ENCODE measurements at places on chromosomes 16 and 17.

DNA sequence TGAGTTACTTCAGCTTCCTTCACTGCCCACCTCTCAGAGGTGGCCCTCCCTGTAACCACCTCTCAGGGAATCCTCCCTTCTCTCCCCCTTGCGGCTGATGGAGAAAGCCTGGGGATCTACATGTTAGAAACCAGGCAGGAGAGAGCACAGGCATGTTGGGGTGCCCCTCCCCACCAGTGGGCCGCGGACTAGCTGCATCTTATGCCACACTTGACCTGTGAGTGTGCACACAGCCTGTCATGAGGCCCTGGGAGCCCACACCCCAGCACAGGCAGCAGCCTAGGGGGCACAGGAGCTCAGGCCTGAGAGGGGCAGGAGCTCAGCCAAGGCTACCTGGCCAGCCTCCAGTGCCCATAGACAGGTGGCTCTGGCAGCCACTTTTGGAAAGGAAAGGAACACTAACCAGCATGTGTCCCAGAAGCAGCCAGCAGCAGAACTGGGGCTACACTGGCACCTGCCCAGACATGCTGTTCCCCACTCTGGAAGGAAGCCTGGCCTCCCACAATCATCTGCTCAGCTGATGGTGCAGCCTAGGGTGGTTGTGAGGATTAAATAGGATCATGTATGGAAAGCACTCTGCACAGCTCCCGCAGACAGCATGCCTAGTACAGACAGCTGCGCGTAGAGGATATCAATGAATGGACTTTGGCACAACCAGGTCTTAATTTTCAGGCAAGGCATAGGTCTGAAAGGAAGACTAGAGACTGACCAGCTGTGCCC is 60.5 kb downstream of the TMEM132E start:
- DNase-seq: no peak

- no peak for DNase-seq
Measured at GRCh38 chr16:69503244-69503643, 62.5 kb upstream of the NFAT5 start.

DNA sequence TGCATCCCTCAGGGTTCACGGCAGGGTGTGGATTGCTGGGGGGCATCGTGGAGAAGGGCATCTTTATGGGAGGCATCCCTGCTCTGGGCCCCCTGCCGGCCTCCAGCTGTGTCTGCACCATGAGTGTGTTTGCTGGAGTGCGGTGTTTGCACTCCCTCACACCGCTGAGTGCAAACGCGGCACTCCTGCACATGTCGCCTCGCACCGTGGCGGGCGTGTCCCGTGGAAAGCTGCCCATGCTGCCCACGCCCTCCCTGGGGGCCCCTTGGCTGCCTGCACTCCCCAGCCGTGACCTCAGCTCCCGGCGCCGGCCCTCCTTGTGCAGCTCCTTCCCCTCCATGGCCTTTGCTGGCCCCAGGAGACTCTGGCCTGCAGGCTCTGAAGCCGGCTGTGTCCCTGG is 74.6 kb upstream of the ZNF750 start:
- DNase-seq: no peak

DNA sequence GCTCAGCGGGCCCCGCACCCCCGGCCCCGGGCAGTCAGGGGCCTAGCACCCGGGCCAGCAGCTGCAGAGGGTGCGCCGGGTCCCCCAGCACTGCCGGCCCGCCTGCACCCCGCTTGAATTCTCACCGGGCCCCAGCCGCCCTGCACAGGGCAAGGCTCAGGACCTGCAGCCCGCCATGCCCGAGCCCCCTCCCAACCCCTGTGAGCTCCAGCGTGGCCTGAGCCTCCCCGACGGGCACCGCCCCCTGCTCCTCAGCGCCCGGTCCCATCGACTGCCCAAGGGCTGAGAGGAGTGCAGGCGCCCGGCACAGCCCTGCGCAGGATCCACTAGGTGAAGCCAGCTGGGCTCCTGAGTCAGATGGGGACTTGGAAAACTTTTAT is 1.7 kb upstream of the BRCA1 start:
- DNase-seq: no peak

GRCh38 chr16:4931381-4931780 is 5.6 kb downstream of the PPL start:
- no peak for DNase-seq

DNA sequence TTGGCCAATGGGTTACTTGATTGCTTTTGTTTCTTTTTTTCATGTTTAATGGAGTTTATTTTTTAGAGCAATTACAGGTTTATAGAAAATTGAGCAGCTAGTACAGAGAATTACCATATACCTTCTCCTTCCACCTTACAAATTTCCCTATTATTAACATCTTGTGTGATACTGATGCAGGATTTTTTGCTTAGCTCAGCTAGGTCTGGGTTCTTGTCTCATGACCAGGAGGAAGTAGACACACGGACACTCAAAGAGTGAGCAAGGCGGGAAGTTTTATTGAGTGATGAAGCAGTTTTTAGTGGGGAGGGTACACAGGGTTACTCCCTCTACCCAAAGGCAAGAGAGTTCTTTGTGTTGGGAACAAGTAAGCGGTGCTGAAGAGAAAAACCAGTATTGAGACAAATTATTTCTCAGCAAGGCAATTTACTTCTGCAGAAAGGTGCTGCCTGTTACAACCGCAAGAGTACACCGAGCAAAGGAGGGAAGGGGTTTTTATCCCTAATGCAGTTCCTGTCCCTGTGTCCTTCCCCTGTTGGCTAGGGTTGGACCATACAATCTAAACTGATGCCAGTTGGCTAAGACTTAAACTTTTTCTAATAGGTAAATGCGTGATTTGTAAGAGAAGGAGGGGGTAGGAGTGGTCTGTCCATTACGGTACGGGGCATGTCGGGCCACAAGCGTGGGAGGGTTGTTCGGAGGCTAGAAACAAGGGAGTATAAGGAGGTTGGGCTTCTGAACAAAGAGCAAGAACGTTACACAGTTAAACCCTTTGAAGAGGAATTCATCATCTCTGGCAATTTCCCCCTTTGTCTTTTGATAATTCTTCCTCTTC is 26.9 kb downstream of the SEC14L1 start:
- no peak for DNase-seq

DNA sequence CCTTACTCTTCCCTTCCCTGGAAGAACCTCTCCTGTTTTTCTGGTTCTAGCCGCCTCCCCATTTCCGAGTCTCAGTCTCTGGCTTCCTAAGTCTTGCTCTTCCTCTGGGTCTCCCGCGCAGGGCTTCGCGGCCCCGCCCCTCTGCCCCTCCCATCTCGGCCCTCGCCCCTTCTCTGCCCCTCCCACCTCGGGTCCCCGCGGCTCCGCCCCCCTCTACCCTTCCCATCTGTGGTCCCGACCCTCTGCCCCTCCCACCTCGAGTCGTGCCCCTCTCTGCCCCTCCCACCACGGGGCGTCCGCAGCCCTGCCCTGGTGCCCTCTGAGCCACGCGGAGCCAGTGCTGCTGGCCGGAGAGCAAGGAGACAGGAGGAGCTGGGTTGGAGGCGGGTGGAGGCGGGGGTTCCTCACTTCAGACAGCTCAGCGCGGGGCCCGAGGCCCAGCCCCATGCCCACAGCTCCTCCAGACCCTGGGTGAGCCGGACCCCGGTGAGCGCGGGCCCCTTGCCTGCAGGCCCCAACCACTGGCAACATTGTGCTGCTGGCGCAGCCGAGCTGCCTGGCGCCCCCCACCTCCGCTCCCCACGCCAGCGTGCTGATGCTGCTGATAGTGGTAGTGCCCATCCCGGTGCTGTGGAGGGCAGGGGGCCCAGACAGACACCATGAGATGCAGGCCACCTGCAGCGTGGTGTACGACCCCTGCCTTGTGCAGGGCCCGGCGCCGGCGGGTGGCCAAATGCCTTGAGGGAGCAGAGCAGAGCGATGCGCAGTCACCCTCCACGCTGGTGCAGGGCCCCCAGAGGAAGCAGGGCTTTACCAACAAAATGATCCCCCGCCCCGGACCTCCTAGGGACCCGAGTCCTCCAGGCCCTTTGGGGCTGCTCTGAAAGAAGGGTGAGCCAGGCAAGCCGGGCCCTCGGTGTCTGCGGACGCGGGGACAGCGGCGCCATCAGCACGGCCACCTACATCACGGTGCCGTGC is 2115.3 kb downstream of the TP53TG3F start:
- DNase-seq: no peak

GRCh38 chr16:20939611-20940010 is 39.0 kb downstream of the LYRM1 start:
- DNase-seq: no peak

DNA sequence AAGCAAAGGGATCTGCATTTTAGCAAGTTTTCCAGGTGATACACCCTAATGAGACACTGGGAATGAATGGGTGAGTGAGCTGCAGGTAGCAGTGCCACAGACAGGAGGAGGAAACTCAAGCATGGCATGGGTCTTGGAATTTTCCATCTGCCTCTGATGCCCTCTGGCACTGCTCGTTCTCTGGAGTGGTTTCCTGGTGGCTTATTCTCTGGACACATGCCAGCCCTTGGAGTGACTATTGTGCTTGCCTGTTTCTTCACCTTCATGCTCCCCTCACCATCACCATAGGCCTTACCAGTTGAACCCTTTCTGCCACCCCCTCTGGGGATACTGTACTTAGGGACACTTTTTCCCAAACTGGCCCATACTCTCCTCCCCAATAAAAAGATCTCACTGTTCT is 1.6 kb downstream of the COASY start:
- DNase-seq: no peak

DNA sequence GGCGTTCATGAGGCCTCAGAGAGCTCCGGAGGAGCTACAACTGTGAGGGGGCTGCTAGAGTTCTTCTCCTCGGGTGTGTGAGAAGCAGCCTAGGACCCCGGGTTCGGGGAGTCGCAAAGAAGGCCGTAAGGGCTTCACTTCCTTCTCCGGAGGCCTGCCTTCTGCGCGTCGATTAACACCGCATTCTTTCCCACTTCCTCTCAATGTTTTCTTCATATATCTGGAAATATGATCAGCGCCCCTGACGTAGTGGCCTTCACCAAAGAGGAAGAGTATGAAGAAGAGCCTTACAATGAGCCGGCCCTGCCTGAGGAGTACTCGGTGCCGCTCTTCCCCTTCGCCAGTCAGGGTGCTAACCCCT is 449 bp downstream of the SMCR8 start:
- no peak for DNase-seq

- no peak for DNase-seq
Measured at GRCh38 chr17:10062691-10063385, 135.6 kb downstream of the GAS7 start.

DNA sequence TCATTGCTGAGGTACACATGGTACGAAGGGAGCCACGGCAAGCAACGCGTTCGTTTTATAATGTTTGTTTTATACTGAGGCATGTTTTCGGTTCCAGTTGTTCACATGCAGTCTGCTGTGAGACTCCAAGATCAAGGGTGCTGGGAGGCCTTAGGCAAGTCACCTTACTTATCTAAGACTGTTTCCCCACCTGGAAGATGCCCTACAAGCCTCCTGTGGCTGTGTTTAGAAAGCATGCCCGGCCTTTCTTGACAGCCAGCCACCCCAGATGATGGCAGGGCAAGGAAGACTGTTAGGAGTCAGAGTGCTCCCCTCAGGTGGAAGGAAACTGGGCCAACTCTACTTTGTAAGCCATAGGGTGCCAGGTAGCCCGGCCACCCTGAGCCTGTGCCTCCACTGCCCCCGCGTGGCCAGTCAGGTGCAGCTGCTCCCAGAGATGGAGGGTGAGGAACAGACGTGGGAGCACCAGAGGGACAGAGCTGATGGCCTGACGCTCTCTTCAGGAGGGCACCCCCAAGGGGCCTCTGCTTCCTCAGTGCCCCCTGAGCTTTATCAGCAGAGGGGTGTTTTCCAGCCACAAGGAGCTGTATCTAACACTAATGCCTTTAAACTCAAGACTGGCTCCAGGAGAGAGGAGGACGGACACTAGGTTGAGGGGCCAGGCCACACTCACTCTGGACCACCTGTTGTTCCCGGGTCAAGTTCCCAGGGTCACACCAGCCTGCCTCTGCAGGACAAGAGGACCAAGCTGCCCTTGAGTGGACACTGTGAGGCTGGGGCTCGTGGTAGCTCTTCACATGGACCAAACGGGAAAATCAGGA is 5.4 kb downstream of the NAT9 start:
- peak; percentile 67 for DNase-seq

GRCh38 chr16:87657621-87658192 is 55.4 kb downstream of the JPH3 start:
- no peak for DNase-seq

- no peak for DNase-seq
Measured at GRCh38 chr16:15415511-15415985, 18.8 kb upstream of the BMERB1 start.

GRCh38 chr16:75420987-75421819 is 12.1 kb downstream of the CFDP1 start:
- peak; percentile 13 for DNase-seq

DNA sequence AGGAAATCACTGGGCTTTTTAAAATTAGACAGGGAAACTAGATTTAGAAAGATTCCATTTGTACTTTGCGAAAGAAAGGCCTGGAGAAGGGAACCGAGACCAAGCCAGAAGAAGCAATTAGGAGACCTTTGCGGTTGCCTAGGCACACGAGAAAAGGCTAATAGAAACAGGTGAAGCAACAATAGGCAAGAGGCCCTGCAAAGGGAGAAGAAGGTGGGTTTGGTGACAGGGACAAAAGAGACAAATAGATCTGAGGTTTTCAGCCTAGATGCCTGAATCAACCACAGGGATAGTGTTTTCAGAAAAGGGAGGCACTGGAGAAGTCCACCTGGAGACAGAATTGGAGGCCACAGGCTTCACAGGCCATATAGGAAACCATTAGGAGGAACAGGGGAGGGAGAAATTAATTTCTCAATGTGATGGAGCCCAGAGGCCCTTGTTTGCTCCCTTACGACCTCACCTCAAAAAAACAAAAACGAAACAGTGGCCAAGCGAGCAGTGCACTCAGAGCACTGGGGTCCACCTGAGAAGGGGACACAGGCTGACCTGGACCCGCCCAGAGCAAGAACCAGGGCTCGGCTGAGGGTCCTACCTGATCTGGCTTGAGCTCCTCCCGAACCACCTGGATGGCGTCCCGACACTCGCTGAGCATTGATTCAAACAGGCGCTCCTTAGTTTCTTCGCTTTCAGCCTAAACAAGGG is 22.3 kb downstream of the SRP68 start:
- DNase-seq: no peak

GRCh38 chr17:68867759-68868516 is 87.3 kb downstream of the ABCA8 start:
- DNase-seq: no peak

DNA sequence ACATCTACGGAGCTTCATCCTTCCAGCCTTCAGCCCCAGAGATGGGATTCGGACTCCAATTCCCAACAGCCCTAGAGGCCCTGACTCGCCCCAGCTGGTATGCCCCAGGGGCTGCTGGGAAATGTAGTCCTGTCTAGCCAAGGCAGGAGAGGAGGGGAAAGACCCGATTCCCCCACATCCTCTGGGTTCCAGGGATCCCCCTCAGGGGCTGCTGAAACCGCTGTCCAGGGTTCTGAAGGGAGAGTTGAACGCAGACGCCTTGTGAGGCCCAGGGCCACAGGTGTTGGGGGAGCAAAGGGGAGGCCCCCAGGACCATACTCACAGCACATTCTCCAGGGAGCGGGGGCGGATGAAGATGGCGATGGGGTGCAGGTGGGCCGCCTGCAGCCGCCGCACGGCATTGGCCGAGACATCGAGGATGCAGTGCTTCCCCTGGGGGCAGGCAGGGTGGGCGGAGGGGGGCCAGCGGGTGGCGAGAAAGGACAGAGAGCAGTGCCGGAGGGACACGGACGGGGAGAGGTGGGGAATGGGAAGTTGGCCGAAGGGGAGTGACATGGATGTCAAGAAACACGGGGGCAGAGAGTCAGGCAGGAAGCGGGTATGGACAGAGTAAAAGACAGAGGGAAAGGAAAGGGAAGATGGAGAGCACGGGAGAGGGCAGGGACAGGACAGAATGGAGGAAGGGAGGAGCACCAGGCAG is 12.6 kb upstream of the ASGR1 start:
- no peak for DNase-seq

GRCh38 chr16:88926374-88926990 is 50.5 kb downstream of the CBFA2T3 start:
- DNase-seq: no peak

- no peak for DNase-seq
Measured at GRCh38 chr17:19305256-19305655, 57.3 kb downstream of the B9D1 start.

All from stimulated activated CD4-positive, alpha-beta T cell treated with anti-CD3 and anti-CD28 coated beads, Interleukin-12 subunit alpha, Interleukin-12 subunit beta, amount 100 ng/mL, for 4 hours (primary cell).